LNCaP clone FGC (cell line): ENCODE measurements at places on chromosomes 1 and 21.

- no peak for DNase-seq
These were observed at the start of gene LCE4A for GRCh38 chr1:152707860-152708259. Gene LCE4A, plus strand, starts transcription at chr1:152708160. Its CDS starts 916 bp downstream, at chr1:152709076.

- DNase-seq, result no peak
These were observed 15.6 kb upstream of the C1orf174 start for GRCh38 chr1:3915551-3916121.

GRCh38 chr1:210475321-210475720, 146.6 kb downstream of the HHAT start:
- DNase-seq, result no peak

DNA sequence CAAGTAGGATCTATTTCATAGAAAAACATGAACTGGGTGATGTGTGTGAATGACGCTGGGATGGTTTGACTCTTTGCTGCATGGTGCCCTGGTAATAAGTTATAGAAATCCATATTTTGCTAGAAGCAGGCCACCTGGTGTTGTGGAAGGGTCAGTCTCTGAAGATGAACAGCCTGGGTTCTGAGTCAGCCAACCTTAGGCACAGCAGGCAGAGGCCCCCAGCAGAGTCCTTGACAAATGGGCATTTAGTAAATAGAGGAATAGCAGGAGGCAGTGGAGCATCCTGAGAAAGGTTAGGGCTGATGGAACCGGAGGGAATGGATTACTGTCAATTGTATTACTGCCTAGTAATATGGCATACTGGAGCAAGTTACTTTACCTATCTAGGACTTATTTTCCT, 20.9 kb downstream of the FGGY start:
- no peak for DNase-seq

DNA sequence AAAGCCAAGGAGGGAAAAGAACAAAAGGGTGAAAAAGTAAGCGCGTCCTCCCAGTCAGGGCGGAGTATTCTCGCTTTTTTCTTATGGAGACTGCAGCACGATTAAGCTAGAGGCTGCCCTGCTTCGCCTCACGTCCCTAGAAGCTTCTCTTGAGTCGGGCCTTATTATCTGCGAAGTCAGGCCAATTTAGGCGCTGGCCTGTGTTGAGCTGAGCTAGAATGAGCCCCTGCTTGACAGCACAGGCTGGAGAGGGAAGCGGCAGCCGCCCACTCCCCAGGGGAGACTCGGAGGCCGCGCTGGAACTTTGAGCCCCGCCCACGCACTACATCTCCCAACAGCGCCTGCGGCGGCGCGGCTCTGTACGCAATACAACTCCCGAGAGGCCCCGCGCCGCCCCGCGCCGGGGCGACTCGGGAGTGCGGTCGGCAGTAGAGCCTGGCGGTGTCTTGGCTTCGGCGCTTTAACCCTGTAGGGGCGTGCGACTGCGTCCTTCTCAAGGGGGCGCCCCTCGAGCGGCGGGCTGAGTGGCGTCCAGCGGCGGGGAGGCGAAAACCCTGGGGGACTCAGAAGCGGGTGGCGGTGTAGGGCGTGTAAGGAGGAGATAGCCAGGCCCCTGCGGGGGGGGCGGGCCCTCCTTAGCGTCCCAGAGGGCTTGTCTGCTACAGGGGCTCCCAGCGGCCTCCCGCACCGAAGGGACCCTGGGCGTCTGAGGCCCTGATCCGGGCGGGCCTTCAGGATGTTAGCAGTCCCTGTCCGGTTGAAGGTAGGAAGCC, 888 bp downstream of the ZNF436 start:
- DNase-seq, result no peak

GRCh38 chr1:67479146-67479891, 49.1 kb upstream of the SERBP1 start:
- peak; percentile 61 for DNase-seq

- no peak for DNase-seq
These were observed 15.0 kb upstream of the ANGPTL1 start for GRCh38 chr1:178885869-178886268.

- no peak for DNase-seq
These were observed 17.4 kb downstream of the AJAP1 start for GRCh38 chr1:4671828-4672227.

DNA sequence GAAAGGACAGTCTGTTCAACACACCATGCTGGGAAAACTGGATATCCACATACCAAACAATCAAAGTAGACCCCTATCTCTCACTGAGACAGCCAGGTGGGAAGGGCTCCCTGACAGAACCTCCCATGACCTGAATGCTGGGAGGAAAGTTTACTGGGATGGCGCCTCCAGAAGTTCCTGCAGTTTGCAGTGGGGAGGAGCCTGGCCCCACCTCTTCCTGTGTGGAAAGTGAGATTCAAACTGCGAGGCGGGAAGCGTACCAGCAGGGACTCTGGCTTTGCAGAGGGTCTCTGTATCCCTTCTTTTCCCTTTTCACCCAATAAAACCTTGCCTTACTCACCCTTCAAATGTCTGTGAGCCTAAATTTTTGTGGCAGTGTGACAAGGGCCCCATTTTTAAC, 190.7 kb downstream of the HHIPL2 start:
- no peak for DNase-seq

DNA sequence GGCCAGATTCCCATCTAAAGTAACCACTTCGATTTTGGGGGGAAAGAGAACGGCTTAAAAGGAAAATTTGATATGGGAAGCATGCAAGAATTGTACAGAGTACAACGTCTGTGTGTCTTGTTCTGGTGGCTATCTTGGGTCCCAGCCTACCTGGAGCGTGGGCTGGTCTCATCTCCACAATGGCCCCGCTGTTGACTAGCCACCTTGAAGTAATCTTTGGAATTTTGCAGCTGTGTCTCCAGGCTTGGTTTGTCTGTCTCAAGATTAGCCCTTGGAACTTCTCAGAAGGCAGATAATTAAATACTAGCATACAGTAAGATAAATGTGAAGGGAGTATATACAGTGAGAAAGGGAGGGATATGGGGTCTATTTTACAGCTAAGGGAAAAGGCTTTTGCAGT, 1.3 kb upstream of the CC2D1B start:
- DNase-seq, result no peak

DNA sequence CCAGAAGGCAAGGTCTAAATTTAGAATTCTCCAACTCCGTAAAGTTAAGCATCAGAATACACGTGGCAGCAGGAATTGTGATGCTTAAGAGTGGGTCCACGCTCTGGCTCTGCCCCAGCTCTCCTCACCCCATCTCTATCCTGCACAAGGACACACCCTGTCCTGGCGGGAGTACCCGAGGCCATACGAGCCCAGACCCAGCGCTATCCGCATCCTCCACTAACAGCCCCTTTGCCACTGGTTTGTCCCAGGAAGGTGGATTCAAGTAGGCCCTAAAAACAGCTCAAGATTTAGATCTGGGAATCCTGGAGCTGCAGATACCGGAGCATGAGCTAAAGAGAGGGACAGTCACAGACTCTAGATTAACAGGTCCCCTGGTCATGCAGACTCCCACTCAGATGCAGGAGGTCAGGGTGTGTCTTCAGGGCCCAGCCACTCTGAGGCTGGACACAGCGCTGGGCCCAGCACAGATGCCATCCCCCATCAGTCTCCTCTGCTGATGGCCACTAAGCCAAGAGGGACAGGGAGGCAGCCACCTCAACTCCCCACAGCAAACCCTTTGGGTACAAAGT, 393.3 kb downstream of the NPHP4 start:
- DNase-seq, result no peak

- no peak for DNase-seq
These were observed 185.7 kb downstream of the IGSF21 start for GRCh38 chr1:18293291-18293690.

GRCh38 chr1:22224631-22225030, 81.7 kb upstream of the WNT4 start:
- DNase-seq, result no peak

DNA sequence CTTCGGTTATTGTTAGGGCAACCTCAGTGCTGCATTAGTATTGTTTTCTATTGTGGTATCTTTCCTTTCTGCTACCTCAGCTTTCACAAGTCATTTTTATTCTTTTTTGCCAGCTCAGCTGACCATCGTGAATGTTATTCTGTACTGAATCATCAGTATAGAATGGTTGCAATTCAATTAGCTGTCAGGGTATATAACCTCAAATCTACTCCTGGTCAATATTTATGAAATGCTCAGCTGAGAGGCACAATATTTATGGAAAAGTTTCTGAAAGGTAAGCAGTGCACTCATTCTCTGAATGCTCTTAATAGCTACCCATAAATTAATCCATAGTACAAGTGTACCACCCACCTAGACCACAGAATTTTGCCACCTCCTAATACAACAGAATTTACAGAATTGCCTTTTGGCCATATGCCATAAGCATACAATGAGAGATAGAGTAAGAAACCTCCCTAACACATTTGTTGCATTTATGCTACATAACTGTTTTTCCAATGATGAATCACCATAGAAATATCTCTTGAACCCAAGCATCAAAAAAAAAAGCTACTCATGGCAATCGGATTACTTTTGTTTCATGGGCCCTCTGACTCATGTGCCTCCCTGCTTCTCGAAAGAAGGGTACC, 732.6 kb upstream of the CHRM3 start:
- DNase-seq, result no peak

DNA sequence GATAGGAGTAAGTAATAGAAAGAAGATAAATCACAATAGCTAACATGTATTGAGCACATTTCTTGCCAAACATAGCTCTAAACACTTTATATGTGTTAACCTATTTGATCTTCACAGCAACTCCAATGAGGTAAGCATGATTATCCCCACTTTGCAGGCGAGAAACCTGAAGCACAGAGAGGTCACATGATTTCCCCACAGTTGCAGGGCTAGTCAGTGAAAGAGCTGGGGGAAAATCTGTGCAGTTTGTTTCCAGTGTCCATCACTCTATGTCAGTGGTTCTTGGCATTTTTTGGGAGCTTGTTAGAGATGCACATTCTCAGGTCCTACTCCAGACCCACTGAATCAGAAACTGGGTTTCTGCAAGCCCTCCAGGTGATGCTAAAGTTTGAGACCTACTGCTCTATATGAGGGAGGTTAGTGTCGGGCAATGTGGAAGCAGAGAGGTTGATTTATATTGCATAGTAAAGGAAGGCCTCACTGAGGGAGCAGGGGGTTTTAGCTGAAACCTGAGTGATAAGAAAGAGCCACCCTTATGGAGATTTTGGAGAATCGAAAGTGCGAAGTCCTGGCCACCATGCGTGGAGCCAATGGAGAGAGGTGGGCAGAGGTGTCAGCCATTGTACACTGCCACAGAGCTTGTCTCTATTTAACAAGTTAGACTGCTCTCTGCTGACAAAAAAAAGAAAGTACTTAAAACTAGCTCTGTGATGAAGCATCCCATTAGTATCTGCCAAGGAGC, 20.9 kb downstream of the MCOLN3 start:
- DNase-seq, result no peak

DNA sequence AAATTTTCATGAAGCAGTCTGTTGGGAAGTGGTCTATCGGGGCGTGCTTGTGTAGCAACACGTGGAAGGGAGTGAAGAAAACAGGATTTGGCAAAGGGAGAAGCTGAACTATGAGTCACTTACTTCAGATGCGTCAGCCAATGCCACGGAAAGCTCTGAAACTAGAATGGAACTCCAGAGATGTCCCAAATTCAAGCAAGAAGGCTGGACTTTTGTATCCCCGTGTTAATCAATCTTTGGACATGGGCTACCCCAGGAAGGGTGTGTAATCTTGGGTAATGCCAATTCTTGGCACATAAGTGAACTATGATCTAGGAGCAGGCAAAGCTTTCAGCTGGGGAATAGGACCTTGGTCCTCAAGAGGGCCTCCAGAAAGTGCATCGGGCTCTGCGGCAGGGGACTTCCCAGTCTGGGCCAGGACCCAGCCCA, 102.6 kb downstream of the ADSS2 start:
- DNase-seq, result no peak

GRCh38 chr1:55457874-55458273, 242.7 kb upstream of the USP24 start:
- no peak for DNase-seq

GRCh38 chr1:48858200-48858920, 81.7 kb upstream of the BEND5 start:
- no peak for DNase-seq

- no peak for DNase-seq
These were observed 16.1 kb downstream of the UBIAD1 start for GRCh38 chr1:11289064-11289463.

DNA sequence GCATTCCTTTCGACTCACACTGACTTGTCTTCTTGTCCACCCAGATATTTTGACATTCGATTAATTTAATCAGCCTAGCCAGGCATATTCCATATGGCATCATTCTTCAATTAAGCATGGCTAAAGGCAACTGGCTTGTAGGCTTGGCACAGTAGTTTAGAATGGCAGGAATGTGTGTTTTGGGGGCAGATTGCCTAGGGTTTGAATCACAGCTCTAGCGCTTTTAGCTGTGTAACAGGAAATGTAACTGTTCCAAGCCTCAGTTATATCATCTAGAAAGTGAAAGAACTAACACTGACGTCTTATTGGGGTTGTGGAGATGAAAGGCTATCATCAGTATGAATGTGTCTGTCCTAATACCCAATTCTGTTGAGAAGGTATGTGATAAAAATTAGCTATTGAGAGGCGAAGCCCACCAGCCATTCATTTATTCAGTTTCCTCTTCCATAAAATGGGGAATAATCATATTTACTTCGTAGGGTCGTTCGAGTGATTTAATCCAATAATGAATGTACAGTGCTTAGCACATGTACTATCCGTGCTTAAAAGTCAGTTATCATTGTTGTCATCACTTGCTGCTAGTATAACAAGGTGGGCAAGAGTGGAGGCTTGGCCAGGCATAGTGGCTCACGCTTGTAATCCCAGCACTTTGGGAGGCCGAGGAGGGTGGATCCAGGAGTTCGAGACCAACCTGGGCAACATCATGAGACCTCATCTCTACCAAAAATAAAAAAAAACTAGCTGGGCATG, 41.6 kb upstream of the GRHL3 start:
- no peak for DNase-seq

DNA sequence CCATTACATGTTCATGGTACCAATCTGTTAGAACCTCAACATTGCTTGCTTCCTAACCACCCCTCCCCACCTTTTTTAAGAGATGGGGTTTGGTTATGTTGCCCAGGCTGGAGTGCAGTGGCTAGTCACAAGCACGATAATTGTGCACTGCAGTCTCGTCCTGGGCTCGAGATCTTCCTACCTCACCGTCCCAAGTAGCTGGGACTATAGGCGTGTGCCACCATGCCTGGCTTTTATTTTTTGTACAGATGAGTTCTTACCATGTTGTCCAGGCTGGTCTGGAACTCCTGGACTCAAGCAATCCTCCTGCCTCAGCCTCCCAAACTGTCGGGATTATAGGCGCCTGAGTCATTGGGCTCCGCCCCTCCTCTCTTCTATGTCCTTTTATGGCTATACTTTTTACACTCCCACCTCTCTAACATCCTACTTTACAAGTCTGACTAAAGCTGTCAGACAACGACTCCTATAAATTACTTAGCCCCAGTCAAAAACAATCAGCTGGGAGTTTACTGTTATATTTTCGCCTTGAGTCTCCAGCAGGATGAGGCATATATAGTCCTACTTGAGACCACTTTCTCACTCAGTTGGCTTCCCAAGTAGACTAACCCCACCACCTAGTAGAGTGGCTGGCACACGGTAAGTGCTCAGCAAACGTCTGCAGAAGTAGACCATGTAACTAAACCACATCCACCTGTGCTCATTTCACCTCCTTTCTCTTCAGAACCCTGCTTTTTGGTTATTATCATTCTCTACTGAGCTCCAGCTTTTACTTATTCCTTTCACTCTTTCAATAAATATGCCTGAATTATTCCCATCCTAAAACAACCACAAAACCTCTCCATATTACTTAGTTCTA, 13.8 kb downstream of the ENSA start:
- DNase-seq, result no peak

GRCh38 chr1:82391712-82392111, 591.0 kb downstream of the ADGRL2 start:
- DNase-seq, result no peak
